ENCODE measurements at places on chromosomes 5 and 9. TPM values are rescaled to one million over a fixed set of nuclear protein-coding genes. Genes with fewer than 3 reads are reported as not detected.

- peaks cover 10% of the 10 kb centered on the region for H3K4me1 ChIP-seq
- no peaks in the 10 kb centered on the region for H3K36me3 ChIP-seq
- no peak for DNase-seq
- H3K4me3 ChIP-seq, result no peak overlapping the region
Observed at GRCh38 chr5:167952278-167952995, 339.0 kb upstream of the WWC1 start.

DNA sequence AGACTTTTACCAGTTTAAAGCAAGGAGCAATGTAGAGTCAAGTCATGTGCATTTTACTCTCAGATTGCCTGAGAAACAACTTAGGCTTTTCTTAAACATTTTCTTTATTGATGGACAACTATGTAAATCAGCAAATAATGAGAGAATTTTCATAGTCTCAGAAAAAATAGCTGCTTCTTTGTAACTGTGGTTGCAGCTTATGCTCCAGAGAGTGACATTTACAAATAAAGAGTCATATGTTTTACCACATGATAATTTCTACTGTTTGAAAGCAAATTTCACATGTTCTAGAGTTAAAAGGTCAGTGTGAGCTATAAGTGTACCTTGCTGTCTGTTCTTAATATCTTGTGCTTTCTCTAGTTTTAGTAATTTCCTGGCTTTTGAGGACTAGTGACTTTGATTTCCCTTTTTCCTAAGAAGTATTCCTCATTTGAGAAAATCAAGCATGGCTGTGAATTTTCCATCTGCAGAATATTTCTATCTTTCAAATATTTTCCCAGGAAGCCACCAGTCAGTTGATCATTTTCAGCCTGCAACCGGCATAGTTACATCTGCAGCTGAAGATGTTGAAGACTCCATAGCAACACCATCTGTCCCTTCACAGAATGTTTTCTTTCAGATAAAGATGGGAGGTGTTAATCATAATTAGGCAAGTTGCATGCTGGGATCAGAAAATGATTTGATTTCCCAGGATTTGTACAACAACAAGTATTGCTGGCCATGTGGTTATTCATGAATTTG lies 229.9 kb downstream of the SGCD start:
- H3K27ac ChIP-seq, result no peak overlapping the region
- H3K4me3 ChIP-seq, result no peak overlapping the region
- H3K4me1 ChIP-seq, result no peaks in the 10 kb centered on the region
- no peaks in the 10 kb centered on the region for H3K27me3 ChIP-seq
- H3K36me3 ChIP-seq, result no peaks in the 10 kb centered on the region

The GLRA1 gene
- not detected for total RNA-seq

DNA sequence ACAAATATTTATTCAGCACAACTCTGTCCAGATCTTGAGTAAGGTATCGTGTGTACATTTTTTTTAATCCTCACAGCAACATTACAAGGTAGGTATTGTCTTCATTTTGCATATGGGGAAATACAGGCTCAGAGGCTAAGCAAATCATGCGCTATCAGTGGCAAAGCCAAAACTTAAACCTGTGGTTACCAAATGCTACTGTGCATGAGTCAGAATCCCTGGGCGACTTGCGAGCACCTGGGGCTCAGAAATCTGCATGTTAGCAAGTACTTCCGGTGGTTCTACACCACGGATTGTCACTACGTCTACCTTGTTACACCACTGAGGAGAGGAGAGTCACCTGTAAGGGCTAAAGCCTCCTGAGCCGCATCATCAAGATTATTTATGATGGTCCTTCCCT lies 21.3 kb downstream of the C5orf58 start:
- H3K4me3 ChIP-seq, result no peak overlapping the region
- no peaks in the 10 kb centered on the region for H3K4me1 ChIP-seq
- DNase-seq, result no peak
- no peak overlapping the region for H3K27ac ChIP-seq

- H3K27me3 ChIP-seq, result peaks cover 49% of the 10 kb centered on the region
- DNase-seq, result no peak
- no peaks in the 10 kb centered on the region for H3K36me3 ChIP-seq
- peak overlapping the region; percentile 55 for H3K4me3 ChIP-seq
- H3K4me1 ChIP-seq, result peaks cover 26% of the 10 kb centered on the region
- no peak overlapping the region for H3K27ac ChIP-seq
Observed at GRCh38 chr9:137168904-137169856, 671 bp downstream of the LRRC26 start.

- no peaks in the 10 kb centered on the region for H3K27me3 ChIP-seq
- H3K4me1 ChIP-seq, result peaks cover 7% of the 10 kb centered on the region
Observed at GRCh38 chr5:151126199-151126645, 31.4 kb downstream of the ANXA6 start.

The IL5 gene
- not detected for total RNA-seq

The PCDHGA7 gene
- 5.5 TPM for total RNA-seq

- no peak overlapping the region for H3K27ac ChIP-seq
- H3K36me3 ChIP-seq, result no peaks in the 10 kb centered on the region
- no peak overlapping the region for H3K4me3 ChIP-seq
- no peaks in the 10 kb centered on the region for H3K4me1 ChIP-seq
- no peak for DNase-seq
Observed at GRCh38 chr5:108625654-108626053, 122.0 kb upstream of the FER start.

GRCh38 chr5:173557123-173557903 lies 59.1 kb downstream of the BOD1 start:
- no peak overlapping the region for H3K27ac ChIP-seq
- H3K4me3 ChIP-seq, result no peak overlapping the region
- H3K27me3 ChIP-seq, result no peaks in the 10 kb centered on the region

The SLC46A2 gene
- 0.45 TPM for total RNA-seq

- DNase-seq, result no peak
- H3K4me3 ChIP-seq, result no peak overlapping the region
- no peaks in the 10 kb centered on the region for H3K27me3 ChIP-seq
- no peak overlapping the region for H3K27ac ChIP-seq
- peaks cover 29% of the 10 kb centered on the region for H3K4me1 ChIP-seq
- peaks cover 16% of the 10 kb centered on the region for H3K36me3 ChIP-seq
Observed at GRCh38 chr5:138468966-138469539, 3.8 kb downstream of the EGR1 start.

The HACD4 gene
- total RNA-seq, result 0.52 TPM

DNA sequence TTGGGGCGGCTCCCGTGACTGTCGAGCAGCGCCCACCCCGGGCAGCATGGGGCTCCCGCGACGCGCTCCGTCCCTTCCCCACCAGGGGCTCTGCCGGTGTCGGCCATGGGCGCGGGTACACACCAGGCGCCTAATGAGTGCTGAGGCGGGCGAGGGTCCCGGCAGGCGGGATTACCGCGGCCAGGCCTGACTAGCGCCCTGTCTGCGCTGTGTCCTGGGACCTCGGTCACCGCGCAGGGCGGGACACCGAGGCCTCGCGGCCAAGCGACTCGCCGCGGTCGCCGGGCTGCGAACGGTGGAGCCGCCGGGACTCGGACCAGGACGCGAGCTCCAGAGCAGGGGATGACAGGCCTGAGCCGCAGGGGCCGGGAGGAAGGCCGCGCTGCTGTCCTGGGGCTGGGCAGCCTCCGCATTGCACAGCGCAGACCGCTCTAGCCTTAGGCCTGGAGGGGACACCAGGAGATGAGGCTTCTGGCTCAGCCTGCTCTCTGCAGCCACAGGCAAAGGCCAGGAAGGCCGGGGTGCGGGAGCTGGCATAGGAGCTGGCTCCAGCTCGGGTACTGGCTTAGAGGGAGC lies 14.1 kb downstream of the LCN10 start:
- peak overlapping the region; percentile 81 for H3K27ac ChIP-seq
- DNase-seq, result peak; percentile 73
- peaks cover 16% of the 10 kb centered on the region for H3K36me3 ChIP-seq
- H3K4me3 ChIP-seq, result peak overlapping the region; percentile 86

The ECSCR gene
- 26.0 TPM for total RNA-seq

GRCh38 chr5:39192450-39193160 lies 26.8 kb downstream of the FYB1 start:
- peaks cover 5% of the 10 kb centered on the region for H3K27me3 ChIP-seq
- DNase-seq, result no peak
- H3K4me3 ChIP-seq, result no peak overlapping the region

The DND1 gene
- total RNA-seq, result not detected

The LCN1 gene
- not detected for total RNA-seq
